ENCODE measurements at places on chromosomes 6 and 20.

DNA sequence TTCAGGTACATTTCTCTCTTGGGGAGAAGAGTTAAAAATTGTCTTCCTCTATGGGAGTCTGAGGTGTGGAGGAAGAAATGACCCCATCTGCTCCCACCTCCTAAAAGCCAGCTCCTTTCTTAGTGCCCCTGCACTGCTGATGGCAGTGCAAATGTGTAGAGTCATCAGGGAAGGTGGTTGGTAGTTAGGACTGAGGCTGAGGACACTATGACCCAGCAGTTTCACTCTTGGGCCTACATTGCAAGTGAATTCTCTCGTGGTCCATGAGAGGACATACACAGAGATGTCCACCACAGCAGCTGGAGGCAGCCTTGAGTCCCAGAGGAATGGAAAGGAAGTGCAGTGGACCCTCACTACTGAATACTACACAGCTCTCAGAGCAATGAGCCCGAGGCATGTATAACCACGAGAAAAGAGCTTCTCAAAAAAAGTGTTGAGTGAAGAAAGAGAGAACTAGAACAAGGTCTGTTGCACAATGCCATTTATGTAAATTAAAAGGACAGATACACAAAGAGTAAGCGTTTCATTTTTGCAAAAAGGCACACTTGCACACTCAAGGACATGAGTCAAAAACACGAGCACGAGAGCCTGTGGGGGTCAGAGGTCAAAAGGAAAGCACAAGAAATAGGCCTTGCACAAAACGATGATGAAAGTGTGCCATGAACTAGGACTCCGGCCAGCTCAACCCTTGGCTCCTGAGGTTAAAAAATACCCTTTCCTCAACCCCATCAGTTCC, 308.2 kb upstream of the PRND start:
- DNase-seq: no peak

- DNase-seq: no peak
These were observed 51.6 kb upstream of the FNDC1 start for GRCh38 chr6:159117563-159117962.

DNA sequence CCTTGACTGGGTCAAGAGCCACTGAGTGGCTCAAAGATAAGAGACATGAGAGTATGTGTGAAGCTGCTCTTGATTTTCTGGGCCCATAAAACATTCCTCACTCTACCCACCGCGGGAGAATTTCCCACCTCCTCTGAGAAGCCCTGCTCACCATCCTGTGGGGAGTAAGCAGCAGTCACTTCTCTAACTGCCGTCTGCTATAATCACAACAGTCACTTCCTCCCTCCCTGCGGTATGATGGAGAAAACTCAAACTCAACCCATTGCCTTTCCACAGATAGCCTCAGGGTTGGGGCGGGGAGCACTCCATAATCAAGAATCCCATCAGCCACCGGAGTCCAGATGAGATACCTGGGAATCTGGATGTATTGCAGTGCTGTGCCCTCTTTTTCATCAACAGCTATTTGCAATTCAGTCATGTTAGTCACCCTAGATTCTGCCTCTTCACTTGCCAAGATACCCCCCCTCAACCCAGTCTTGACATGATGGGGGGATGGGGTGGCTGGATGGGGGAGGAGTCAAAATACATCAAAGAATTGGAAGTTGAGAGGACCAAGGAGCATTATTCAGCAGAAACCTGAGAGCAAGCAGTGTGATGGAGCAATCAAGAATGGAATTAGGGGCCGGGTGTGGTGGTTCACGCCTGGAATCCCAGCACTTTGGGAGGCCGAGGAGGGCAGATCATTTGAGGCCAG, 5.1 kb downstream of the MOCS1 start:
- no peak for DNase-seq

DNA sequence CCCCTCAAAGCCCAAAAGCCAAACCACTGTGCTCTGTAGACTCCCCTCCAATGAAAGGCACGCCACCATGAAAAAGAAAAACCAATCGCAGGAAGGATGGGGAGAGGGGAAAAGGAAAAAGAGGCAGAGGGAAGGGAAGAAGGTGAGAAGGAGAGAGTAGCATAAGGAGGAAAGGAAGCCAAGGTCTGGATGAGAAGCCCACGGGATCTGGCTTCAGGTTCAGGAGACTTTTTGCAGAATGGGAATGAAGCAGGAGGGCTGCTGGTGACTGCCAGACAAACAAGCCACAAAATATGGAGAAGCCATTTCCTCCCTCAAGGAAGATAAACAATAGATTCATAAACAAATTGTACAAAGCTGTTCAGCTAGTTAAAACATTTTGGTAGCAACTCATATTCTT, 79.0 kb upstream of the MRPS10 start:
- no peak for DNase-seq

DNA sequence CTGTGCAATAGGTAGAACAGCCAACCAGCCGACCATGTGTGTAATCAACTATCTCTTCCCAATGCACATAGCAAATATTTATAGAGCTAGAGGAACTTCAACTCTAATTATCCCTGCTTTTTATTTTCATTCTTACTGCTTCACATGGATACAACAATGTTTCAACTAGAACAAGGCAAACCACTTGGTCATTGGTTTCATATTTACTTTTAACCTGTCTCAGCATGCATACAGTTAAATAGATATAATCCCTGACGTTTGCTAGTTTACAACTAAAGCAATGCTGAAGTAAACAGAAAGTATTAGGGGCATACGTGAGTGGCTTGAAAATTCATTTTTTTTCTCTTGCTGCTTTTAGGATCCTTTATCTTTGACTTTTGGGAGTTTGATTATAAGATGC, 318.5 kb upstream of the MAP3K7 start:
- DNase-seq: no peak

- DNase-seq: no peak
These were observed 74.4 kb downstream of the NOL4L start for GRCh38 chr20:32510601-32511357.

DNA sequence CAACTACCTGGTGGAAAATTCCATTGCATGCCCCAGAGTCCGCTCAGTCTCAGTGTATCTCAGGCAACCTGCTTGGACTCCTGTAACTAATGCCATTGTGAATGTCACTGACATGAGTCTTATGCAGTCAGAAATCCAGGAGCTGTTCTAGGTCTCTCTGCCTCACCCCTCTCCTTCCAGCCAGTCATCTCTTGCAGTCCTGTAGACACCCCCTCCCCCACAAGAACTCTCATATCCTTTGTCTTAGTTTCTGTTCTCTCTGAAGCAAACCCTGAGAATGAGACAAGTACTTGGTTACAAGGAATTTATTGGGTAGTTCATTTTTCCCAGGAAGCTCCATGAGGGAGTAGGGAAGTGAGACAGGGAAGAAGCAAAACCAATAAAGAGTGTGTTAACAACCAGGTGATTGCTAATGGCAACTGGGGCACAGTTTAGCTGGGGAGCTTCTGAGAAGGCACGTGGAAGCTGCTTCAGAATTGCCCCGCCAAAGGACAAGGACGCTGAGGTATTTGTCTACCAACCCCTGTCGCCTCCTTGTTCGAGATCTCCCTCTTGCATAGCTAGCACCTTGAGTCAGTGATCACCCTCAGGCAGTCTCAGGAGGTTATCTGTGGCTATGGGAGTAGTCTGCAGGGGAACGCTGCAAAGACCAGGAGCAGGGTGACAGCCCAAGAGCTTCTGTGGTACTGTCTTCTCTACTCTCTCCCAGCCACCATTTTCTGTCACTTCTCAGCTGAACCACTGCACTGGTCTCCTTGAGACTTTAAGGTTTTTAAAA, 911.4 kb upstream of the FLRT3 start:
- DNase-seq: no peak

DNA sequence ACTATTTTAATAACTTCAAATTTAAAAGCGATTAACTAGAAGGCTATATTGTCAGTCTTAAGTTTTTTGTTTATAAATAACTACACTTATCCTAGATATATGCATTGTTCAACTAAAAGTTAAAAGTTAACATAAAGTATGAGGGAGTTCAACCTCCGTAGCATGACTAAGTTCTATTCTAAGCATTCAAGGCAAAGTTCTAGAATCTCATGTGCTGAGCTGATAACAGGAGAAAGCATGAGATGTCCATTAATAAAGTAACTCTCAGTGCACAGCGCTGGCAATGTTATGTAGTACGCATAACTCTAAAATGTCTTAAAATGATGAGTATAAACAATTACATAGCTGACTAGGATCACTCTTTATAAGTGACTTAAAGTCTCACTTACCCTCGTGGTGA, 264.8 kb downstream of the RNGTT start:
- no peak for DNase-seq

- DNase-seq: no peak
These were observed 45.2 kb downstream of the KIF16B start for GRCh38 chr20:16528078-16528477.

- peak; percentile 21 for DNase-seq
These were observed 54.5 kb downstream of the IPCEF1 start for GRCh38 chr6:154301839-154302752.

GRCh38 chr6:112433457-112433856, 86.3 kb downstream of the RFPL4B start:
- DNase-seq: no peak

- no peak for DNase-seq
These were observed 12.9 kb downstream of the SLC13A3 start for GRCh38 chr20:46638134-46638897.

DNA sequence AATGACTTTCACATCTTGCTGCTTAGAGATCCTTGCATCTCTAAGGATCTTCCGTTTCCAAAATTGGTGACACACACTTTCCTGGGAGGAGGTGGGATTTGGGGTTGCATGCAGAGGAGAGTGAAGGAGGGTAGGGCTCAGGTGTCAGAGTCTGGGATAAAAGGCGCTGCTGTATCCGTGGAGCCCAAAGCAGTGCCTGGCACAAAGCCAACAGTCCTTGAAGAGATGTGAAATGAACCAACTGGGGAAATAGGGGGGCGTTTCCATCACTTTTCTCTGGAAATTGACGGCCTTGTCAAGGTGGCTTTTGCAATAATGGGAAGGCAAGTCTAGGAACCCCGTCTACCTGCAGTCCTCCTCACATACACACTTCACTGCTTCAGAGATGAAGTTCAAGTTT, 59.5 kb upstream of the NELFCD start:
- DNase-seq: no peak

DNA sequence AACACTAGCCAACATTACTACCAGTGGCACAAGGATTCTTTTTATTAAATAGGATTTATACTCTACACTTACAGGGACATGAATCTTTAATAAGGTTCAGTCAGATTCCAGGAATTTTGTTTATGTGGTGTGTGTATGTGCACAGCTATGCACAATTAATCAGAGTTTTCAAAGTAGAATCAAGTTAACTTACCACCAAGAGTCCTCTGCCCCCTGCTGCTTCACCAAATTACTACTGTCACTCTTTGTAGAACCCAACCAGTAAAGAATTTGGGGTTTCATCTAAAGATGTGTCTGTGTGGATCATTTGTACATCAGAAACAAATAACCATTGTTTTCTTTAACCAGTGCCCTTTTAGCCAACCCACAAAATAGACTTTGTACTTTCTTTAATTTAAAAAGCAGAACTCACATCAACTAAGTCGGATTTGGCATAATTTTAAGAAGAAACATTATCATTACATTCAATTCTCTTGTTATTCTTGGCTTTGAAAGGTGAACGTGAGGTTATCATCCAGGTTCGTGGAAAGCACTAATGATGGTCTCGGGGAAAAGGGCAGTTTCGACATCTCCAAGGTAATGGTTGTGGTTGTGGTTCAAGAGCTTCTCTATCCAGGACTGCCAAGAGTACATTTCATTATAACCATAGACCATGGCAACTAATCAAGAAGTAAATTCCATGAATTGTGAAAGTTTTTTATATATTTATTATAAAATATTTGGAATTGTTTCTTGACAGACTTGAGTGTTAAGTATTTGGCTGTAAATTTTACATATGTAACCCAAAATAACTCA, 514.3 kb upstream of the ID4 start:
- no peak for DNase-seq

DNA sequence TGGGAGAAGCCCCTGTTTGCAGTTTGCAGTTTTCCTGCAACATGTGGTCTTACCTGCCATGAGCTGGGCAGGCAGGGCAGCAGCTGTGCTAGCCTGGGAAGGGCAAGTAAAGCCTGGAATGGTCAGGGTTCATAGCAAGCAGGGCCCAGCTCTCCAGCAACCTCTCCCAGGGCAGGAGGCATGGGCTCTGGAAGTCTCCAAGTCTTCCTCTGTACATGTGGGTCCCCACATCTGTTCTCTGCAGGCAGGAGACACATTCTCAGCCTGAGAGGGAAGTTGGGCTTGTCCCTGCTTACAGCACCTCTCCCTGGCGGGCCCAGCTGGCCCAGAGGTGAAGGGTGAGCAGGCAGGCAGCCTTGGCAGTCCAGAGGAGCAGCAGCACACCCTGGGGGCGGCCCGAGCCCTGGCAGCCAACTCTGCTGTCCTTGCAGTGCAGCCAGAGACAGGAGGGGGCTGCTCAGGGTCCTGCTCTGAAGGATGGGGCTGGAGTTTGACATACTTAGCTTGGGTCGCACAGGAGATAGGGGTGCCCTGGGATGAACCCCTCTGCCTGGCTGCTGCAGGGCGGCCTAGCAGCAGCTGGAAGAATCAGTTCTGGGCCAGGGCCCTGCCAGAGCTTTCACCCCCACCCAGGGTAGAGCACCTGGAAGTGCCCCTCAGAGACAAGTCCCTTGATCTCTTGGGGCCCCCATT, 176.0 kb downstream of the MRPL14 start:
- DNase-seq: no peak

DNA sequence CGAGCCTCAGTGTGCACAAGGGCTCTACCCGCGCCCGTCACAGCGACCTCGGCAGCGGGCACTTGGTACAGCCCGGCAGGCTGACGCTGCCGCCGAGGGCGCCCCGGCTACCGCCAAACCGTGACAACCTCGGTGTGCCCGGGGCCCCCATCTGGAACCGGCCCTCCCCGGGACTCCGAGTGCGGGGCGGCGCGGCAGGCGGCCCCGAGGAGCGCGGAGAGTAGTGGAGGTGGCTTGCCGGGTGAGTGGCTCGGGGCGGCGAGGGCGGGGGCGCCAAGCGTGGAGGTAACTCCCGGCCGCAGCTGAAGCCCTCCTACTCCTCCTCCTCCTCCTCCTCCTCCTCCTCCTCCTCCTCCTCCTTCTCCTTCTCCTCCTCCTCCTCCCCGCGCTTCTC, at the start of gene ISM1:
Gene ISM1, plus strand, starts transcription at position 371 of the 394 bp plus-strand sequence. CDS start 503 bp downstream, outside the sequence.
- DNase-seq: peak; percentile 47

DNA sequence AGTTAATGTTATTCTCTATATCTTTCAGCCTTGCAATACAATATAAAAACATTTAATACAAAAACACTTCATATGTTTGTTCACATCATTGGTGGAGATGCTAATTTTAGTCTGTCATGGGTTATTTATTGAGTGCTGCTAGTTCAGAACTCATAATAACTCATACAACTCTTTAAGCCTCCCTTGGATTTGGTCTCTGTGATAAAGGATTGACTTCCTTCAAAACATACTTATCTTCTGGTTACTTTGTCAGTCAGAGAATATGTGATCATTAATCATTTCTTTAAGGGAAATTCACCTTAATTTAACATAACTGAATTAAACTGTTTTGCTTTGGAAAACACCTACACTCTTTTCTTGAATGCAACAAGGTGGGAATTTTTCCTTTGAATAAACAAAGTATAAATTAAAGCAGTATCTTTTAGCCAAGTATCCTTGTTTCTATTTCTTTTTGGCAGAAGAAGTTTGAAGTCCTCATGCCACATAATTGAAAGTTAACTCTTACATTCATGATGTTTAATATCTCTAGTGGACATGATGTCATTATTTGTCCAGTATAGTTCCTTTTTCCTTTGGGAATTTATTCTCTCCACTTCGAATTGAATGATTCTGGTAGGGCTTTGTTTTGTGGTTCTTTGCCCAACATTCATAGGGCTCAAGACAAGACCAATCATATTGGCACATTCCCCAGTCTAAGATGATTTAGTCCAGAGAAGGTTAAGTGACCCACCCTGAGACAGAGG, 133.2 kb upstream of the CENPW start:
- no peak for DNase-seq

Measured in CD4-positive, alpha-beta T cell treated with Interleukin-10 for 1 hour (primary cell).